K562 (cell line): ENCODE measurements at places on chromosomes 3 and 15.

- no peak for DNase-seq
- no peaks in the 10 kb centered on the region for H3K36me3 ChIP-seq
- no peaks in the 10 kb centered on the region for H3K4me1 ChIP-seq
- no peaks in the 10 kb centered on the region for H3K27me3 ChIP-seq
- H3K27ac ChIP-seq = no peak overlapping the region
- no peak overlapping the region for H3K4me3 ChIP-seq
Measured at GRCh38 chr3:21152555-21152954, 598.5 kb downstream of the ZNF385D start.

GRCh38 chr3:175957427-175957826, 1098.3 kb downstream of the NAALADL2 start:
- H3K27me3 ChIP-seq = no peaks in the 10 kb centered on the region
- no peak overlapping the region for H3K27ac ChIP-seq

GRCh38 chr3:172259111-172259541, 189.1 kb downstream of the GHSR start:
- DNase-seq = no peak
- no peaks in the 10 kb centered on the region for H3K27me3 ChIP-seq
- H3K36me3 ChIP-seq = peaks cover 36% of the 10 kb centered on the region; the same call in 1 of the 3 replicates
- H3K4me1 ChIP-seq = no peaks in the 10 kb centered on the region; the same call in 2 of the 3 replicates
- no peak overlapping the region for H3K4me3 ChIP-seq
- no peak overlapping the region for H3K27ac ChIP-seq

- H3K4me1 ChIP-seq = no peaks in the 10 kb centered on the region
- H3K36me3 ChIP-seq = no peaks in the 10 kb centered on the region
- peaks cover 23% of the 10 kb centered on the region for H3K27me3 ChIP-seq
- no peak for DNase-seq
- no peak overlapping the region for H3K4me3 ChIP-seq
Measured at GRCh38 chr3:10962481-10963036, 30.0 kb upstream of the SLC6A1 start.

GRCh38 chr3:129576514-129577352, 29.7 kb downstream of the PLXND1 start:
- H3K4me3 ChIP-seq = no peak overlapping the region
- H3K4me1 ChIP-seq = peaks cover 9% of the 10 kb centered on the region; the same call in 2 of the 3 replicates
- H3K36me3 ChIP-seq = peaks cover 2% of the 10 kb centered on the region; the same call in 1 of the 3 replicates
- H3K27me3 ChIP-seq = no peaks in the 10 kb centered on the region
- H3K27ac ChIP-seq = no peak overlapping the region
- DNase-seq = no peak

GRCh38 chr3:40523781-40524180, 979 bp upstream of the ZNF621 start:
- no peak for DNase-seq
- peaks cover 23% of the 10 kb centered on the region; the same call in 2 of the 3 replicates for H3K36me3 ChIP-seq
- H3K4me1 ChIP-seq = peaks cover 9% of the 10 kb centered on the region; the same call in 2 of the 3 replicates
- no peaks in the 10 kb centered on the region for H3K27me3 ChIP-seq

DNA sequence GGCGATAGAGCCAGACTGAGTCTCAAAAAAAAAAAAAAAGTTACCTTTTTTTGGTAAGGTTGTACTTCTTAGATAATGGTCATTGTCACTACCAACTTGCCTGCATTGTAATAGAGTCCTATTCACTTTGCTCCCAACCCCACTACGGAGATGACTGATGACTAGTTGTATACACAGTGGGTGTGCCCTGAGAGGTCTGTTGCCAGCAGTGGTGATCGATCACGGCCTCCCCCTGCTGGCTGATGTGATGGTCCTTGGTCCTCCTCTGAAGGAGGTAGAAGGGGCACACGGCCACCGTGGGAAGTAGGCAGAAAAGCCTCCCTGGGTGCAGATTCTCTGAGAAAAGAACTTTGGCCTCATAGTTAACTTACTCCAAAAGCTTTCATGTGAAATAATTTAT, 10.7 kb downstream of the GCNT3 start:
- no peaks in the 10 kb centered on the region for H3K36me3 ChIP-seq
- no peak overlapping the region for H3K27ac ChIP-seq
- DNase-seq = peak; percentile 33
- no peak overlapping the region for H3K4me3 ChIP-seq
- H3K4me1 ChIP-seq = no peaks in the 10 kb centered on the region

- H3K4me1 ChIP-seq = no peaks in the 10 kb centered on the region
- H3K27me3 ChIP-seq = no peaks in the 10 kb centered on the region
- no peaks in the 10 kb centered on the region for H3K36me3 ChIP-seq
- DNase-seq = no peak
- no peak overlapping the region for H3K27ac ChIP-seq
- no peak overlapping the region for H3K4me3 ChIP-seq
Measured at GRCh38 chr3:77259694-77260093, 219.8 kb downstream of the ROBO2 start.

DNA sequence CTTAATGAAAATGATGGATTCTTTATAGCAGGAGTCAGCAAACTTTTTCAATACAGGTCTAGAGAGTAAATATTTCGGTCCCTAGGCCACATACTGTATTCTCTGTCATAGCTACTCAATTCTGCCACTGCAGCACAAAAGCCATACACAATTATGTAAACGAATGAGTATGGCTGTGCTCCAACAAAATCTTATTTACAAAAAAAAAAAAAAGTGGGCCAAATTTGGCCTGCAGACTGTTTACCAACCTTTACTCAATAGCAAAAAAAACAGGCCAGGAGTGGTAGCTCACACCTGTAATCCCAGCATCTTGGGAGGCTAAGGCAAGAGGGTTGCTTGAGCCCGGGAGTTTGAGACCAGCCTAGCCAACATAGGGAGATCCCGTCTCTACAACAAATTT, 41.1 kb downstream of the TTBK2 start:
- H3K27me3 ChIP-seq = no peaks in the 10 kb centered on the region
- H3K27ac ChIP-seq = no peak overlapping the region
- H3K4me1 ChIP-seq = peaks cover 2% of the 10 kb centered on the region; the same call in 1 of the 3 replicates

DNA sequence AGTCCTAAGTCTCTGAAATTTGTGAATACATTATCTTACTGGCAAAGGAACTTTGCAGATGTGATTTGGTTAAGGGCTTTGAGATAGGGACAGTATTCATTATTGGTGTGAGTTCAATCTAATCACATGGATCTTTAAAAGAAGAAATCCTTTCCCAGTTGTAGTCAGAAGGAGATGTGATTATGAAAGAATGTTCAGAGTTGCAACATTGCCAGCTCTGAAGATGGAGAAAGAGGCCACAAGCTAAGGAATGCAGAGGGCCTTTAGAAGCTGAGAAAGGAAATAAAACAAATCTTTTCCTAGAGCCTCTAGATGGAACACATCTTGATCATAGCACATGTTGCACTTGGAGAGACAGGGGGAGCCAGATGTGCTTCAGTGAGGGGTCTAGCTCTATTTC, 27.7 kb upstream of the SIAH2 start:
- no peaks in the 10 kb centered on the region for H3K36me3 ChIP-seq
- H3K27ac ChIP-seq = no peak overlapping the region

DNA sequence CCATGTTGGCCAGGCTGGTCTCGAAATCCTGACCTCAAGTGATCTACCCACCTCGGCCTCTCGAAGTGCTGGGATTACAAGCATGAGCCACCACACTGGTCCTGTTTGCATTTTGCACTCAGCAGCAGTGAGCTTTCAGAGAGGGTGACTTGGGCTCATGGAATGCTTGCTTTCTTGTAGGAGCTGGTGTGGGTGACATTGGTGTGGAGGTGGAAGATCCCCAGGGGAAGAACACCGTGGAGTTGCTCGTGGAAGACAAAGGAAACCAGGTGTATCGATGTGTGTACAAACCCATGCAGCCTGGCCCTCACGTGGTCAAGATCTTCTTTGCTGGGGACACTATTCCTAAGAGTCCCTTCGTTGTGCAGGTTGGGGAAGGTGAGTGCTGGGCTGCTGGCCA, 90.3 kb downstream of the FLNB start:
- H3K27ac ChIP-seq = no peak overlapping the region
- no peak overlapping the region for H3K4me3 ChIP-seq
- H3K36me3 ChIP-seq = peaks cover 64% of the 10 kb centered on the region; the same call in 2 of the 3 replicates
- DNase-seq = no peak

- DNase-seq = no peak
- no peak overlapping the region for H3K27ac ChIP-seq
- H3K36me3 ChIP-seq = no peaks in the 10 kb centered on the region
- no peaks in the 10 kb centered on the region for H3K4me1 ChIP-seq
- no peak overlapping the region for H3K4me3 ChIP-seq
Measured at GRCh38 chr3:3712971-3713370, 86.3 kb upstream of the LRRN1 start.

DNA sequence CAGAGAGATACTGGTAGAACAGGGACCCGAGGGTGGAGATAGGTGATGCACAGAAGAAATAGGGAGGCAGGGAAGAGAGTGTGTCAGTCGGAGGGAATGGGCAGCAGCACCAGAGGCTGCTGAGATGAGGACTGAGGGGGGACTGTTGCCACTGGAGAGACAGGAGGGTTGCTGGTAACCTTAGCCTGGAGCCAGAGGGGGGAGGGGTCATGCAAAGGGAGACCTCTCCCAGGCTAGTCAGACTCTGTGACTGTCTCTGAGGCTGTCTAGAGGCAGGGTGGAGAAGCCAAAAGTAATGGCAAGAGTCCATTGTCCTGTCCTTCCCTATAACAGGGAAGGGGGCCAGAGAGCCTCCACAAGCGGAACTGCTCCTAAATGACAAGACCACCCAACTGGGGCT, 2.1 kb upstream of the DLEC1 start:
- H3K4me1 ChIP-seq = peaks cover 4% of the 10 kb centered on the region; the same call in 2 of the 3 replicates
- no peak overlapping the region for H3K4me3 ChIP-seq
- peaks cover 11% of the 10 kb centered on the region; the same call in 2 of the 3 replicates for H3K27me3 ChIP-seq
- DNase-seq = no peak

DNA sequence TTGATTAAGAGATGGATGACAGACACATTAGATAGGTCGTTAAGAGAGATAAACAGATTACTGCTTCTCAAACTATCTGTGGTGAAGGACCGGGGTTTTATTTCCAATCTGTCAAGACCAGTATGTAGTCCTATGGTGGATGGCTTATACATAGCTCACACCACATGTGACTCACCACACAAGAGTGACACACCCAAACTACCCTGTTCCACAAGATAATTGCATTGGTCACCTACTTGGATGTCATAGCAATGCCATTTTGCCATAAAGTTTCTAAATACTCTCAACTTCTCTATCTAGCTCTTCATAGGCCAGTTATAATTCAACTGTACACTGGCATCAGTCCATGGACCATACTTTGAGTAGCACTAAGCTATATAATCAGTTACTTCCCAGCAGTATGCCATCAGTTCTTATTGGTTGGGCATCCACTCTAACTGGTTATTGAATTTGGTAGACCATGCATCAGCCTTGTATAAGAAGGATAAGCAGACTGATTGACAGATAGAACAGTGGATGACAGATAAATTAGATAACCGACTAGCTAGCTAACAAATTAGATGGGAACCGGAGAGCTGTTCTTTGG, 11.6 kb downstream of the WWTR1 start:
- no peak for DNase-seq
- no peaks in the 10 kb centered on the region for H3K4me1 ChIP-seq
- H3K27ac ChIP-seq = no peak overlapping the region
- no peaks in the 10 kb centered on the region for H3K36me3 ChIP-seq

GRCh38 chr15:74835312-74835823, 7.6 kb downstream of the ULK3 start:
- H3K36me3 ChIP-seq = peaks cover 40% of the 10 kb centered on the region; the same call in 1 of the 3 replicates
- no peaks in the 10 kb centered on the region for H3K4me1 ChIP-seq
- peak; percentile 87 for DNase-seq
- no peak overlapping the region for H3K4me3 ChIP-seq
- H3K27ac ChIP-seq = no peak overlapping the region

- no peak for DNase-seq
- H3K36me3 ChIP-seq = no peaks in the 10 kb centered on the region
- H3K27ac ChIP-seq = no peak overlapping the region
- peaks cover 5% of the 10 kb centered on the region; the same call in 1 of the 3 replicates for H3K4me1 ChIP-seq
- H3K27me3 ChIP-seq = peaks cover 4% of the 10 kb centered on the region; the same call in 1 of the 3 replicates
Measured at GRCh38 chr3:154123906-154124305, 2.7 kb downstream of the ARHGEF26 start.

GRCh38 chr3:15083252-15083651, 15.7 kb downstream of the RBSN start:
- peaks cover 91% of the 10 kb centered on the region for H3K36me3 ChIP-seq
- H3K27ac ChIP-seq = no peak overlapping the region
- H3K4me3 ChIP-seq = no peak overlapping the region
- no peak for DNase-seq
- H3K27me3 ChIP-seq = no peaks in the 10 kb centered on the region

DNA sequence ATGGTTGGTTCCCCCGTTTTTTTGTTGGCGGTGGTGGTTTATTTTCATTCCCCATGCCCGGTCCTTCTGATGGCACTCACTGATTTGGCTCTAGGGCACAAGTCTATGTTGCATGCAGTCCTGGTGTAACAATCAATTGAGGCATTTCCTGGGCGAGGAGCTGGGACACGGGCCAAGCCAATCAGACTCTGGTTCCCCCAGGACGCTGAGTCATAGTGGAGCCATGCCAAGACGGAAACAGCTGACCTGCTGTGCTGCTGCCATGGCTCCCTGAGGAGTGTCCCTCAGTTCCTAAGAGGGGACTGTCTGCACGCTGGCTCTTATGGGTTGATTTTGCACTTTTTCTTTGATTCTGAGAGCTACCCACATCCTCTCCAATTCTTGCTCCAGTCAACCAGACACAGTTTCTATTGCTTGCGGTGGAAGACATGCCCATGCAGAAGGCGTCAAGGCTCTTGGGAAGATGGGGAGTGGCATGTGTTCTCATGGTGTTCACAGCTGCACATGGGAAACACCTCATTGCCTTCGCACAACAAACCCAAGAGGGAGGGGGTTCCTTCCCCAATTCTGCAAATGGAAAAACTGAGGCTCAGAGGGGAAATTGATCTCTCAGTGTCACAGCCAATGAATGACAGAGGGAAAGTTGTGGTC, 28.3 kb upstream of the ALDH1L1 start:
- H3K4me3 ChIP-seq = no peak overlapping the region
- peaks cover 10% of the 10 kb centered on the region for H3K4me1 ChIP-seq
- no peaks in the 10 kb centered on the region for H3K36me3 ChIP-seq
- peaks cover 25% of the 10 kb centered on the region for H3K27me3 ChIP-seq
- no peak overlapping the region for H3K27ac ChIP-seq
- no peak for DNase-seq

DNA sequence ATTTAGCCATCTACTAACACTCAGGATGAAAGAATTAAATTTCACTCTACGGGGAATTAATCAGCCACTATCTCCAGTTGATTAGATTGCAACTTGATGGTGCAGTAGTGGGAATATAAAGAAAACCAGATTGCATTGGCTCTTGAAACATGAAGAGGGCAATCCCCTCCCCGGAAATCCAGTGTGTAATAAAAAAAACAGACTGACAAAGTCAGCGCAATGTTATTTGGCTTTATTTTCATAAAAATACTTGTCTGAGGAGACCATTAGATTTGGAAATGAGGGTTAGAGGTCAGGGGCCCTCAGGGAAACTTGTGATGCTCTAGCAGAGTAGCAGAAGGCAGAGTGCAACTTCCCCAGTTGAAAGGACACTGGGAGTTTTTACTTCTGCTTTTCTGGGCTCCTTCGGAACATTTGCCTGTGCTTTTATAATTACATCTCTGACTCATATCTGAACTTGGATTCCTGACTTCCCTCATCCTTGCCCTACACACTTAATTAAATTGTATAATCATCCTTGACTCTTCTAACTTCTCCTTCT, 326.8 kb downstream of the TUSC7 start:
- no peak for DNase-seq
- H3K4me3 ChIP-seq = no peak overlapping the region
- no peaks in the 10 kb centered on the region for H3K36me3 ChIP-seq
- no peaks in the 10 kb centered on the region for H3K4me1 ChIP-seq
- H3K27ac ChIP-seq = no peak overlapping the region
